ENCODE measurements at places on chromosomes 12 and 14. TPM values are rescaled to one million over a fixed set of nuclear protein-coding genes. Genes with fewer than 3 reads are reported as not detected.
A peak's percentile ranks its signal among the peaks of the same experiment; 100 is the strongest.

SIX4 gene
- 0.93 TPM for total RNA-seq

SOAT2 gene
- total RNA-seq = 0.92 TPM

PRH2 gene
- total RNA-seq = 0.23 TPM

JPH4 gene
- 0.08 TPM for total RNA-seq

ADGRD1 gene
- 7.1 TPM for total RNA-seq

CAPZA3 gene
- 0.75 TPM for total RNA-seq

PTPRR gene
- not detected for total RNA-seq

DNA sequence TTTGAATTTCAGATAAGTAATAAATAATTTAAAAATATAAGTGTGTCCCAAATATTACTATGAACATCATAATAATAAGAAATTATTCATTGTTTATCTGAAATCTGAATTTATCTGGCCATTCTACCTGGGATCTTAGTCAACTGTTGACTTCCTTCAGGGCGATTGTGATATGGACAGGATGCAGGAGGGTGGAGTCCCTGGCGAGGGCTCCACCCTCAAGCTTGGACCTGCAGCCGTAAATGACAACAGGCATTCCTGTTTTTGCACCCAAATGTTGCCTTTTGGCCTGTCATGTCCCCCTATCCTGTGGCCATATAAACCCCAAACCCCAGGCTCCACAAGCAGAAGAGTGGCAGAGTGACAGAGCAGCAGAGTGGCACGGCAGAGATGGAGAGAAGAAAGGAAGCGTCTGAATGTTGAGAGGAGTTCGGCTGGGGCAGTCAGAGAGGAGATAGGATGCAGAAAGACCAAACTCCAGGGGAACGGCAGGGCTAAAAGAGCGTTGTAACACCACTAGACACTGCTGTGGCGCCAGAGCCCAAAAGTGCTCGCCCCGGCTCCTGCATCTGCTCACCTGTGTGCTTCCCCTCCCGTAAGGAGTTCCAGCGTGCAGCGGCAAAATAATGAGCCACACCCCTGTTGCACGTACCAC is 39.4 kb upstream of the FUT8 start:
- DNase-seq = no peak

DNA sequence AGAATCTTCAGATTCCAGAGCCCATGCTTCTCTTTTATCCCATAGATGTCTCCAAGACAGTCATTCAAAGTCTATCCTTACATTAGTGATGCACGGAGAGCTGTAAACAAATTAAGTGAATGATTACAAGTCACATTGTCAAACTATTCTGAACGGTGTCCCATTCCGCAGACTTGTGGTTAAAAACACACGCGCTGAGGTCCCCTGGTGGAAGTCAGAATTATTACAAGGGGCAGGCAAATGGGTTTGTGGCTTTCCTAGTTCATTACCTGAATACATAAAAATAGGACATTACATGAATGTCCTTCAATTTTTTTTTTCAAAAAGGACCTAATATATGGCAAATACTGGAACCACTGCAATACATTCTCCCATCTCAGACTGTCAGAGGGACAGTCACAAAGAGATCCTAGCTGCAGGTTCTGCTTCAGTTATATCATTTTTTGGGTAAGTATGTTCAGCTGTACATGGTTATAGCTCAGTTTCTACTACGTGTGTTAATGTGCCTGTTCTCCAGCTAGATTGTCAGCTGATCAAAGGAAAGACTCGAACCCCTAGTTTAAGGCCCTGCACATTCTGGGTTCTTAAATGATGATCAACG is 53.1 kb upstream of the STON2 start:
- peak; percentile 68 for DNase-seq

GRCh38 chr14:61525293-61526011 is 169.9 kb upstream of the HIF1A start:
- DNase-seq = no peak

DNA sequence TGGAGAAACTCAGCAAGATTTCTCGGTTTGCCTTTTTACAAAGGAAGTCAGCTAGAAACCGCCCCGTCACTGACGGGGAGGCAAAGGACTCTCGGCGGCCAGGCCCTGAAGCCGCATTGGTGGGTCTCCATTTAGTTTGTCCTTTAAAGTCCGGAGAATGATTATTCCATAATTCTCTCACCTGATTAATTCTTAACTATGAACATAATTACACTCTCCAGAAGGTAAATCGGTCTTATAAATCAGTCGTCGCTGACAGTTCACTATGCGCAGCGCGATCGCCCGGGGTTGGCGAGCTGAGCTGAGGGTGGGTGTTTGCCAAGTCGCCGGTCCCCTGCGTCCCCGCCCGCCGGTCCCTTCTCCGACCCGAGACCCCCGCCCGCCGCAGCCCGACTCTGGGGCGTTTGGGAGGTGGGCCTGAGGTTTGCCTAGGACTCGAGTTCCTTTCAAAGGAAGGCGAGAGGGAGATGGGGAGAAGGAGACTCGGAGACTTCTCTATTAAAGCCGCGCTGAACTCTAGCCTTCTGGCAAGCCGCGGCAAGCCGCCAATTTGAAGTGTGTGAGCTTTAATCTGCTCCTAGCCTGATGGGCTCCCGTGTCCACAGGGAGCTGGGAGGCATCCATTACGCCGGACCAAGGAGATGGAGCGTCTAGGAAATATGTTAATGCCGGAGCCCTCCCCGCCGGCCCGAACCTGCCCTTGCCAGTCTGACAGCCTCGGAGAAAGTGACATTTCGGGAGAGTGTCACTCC is 392.9 kb downstream of the NOVA1 start:
- DNase-seq = no peak

DNA sequence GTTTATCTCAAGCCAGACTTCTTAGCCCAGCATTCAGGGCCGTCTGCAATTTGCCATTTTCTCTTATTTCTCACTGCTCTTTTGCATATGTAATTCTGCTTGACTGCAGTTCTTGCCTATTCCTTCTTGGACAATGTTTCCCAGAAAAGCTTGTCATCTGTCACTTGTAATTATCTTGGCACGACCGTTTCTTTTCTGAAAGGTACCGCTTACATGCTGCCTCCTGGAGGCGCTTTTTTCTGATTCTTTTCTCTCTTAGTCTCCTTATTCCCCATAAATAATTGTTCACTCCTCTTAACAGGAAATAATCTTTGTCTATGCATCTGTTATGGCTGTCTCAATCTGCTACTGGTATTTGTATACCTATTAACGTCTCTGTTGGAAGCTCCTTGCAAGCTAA is 1.2 kb upstream of the ALDH1L2 start:
- DNase-seq = no peak

DNA sequence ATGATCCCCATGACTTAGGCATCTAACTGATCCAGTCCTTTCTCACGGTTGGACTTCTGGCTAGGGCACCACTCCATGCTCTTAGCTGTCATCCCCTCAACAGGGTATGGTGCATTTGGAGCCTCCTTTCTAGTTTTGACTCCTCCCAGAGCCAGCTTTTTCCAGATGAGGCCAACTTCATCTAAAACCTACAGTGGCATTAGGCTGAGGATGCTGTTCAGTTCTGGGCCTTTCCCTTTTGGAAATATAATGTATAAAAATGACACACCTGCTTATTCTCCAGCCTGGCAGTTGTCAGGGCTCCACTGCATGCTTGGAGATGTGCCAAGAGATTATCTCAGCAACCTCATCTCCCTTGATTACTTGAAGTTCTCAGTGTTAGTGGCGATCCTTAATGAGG is 239.7 kb downstream of the EMP1 start:
- no peak for DNase-seq

GRCh38 chr12:44511289-44511688 is 364.8 kb downstream of the NELL2 start:
- no peak for DNase-seq

GRCh38 chr14:76754586-76754985 is 6.7 kb upstream of the VASH1 start:
- DNase-seq = peak; percentile 21

DNA sequence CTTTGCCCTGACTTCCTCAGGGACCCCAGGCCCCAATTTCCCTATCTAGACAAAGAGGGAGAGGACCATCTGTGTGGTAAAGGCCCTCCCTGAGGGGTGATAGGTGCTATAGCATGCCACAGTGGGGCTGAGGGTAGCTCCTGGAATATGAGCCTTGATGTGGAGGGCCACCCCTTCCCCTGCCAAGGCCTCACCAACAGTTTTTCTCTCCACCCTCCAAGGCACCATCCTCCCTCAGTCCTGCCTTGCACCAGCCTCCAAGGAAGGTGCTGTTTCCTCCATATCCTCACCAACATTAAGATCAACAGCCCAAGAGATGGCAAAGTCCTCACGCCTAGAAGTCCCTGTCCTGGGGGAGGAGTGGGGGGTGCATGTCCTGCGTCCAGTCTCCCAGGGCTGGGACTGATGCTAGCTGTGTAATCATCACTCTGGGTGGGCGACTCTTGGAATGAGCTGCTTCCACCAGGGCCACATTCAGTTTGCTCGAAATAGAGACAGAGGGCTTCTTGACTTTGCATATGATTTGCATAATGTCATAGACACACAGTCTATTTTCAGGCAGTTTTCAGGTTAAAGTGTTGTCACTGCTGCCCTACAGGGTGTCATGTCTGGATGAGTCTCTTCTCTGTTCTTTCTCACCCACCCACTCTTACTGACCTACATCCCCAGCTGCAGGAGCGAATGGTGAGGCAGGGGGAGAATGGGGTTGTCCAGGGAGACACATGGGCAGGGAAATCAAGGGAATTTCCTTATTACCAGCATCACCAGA is 17.4 kb downstream of the ACVRL1 start:
- no peak for DNase-seq

DNA sequence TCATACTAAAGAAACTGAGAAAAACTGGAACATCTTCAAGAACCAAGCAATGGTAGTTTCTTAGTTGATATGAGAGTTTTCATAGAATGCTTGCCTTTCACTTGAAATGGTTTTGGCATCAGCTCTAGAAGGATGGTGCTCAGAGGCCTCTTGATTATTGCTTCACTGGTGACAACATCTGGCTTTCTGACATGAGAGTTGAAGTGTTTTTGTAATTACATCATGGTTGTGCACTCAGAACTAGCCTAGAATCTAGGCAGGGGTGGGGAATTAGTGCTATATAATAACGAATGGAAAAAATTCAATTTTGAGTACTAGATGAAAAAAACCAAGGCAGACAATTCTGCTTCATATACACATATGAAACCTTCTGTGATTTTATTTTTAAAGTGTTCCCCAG is 172.8 kb upstream of the LMNTD1 start:
- DNase-seq = no peak

DNA sequence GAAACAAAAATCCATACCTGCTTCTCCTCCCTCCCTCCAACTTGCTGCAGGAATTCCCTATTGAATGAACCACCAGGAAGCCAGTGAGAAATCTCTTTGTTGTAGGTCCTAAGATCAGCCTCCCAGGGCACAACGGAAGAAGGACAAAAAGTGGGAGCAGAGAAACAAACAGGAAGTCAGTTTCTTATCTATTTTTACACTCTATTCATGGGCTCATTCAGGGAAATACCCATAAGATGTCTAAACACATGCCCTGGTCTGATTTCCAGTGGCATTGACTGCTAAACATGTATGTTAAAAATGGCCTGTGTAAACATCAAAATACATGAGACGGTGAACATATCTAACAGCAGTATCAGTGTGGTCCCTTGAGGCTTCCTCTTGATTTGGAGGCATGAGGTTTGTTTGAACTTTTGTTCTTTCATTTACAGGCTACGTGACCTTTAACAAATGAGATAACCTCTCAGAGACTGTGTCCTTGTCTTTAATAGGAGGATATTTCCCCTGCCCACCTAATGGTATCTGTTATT is 18.8 kb downstream of the GPR65 start:
- DNase-seq = no peak

- no peak for DNase-seq
Observed at GRCh38 chr14:54769951-54770863, 132.4 kb downstream of the GCH1 start.

GRCh38 chr14:36454599-36455240 is 65.3 kb downstream of the NKX2-1 start:
- DNase-seq = no peak

- no peak for DNase-seq
Observed at GRCh38 chr14:64801800-64802199, 77.9 kb downstream of the SPTB start.

- no peak for DNase-seq
Observed at GRCh38 chr12:49026101-49026500, 7.5 kb upstream of the PRKAG1 start.

- no peak for DNase-seq
Observed at GRCh38 chr12:92075425-92075914, 70.2 kb downstream of the BTG1 start.

DNA sequence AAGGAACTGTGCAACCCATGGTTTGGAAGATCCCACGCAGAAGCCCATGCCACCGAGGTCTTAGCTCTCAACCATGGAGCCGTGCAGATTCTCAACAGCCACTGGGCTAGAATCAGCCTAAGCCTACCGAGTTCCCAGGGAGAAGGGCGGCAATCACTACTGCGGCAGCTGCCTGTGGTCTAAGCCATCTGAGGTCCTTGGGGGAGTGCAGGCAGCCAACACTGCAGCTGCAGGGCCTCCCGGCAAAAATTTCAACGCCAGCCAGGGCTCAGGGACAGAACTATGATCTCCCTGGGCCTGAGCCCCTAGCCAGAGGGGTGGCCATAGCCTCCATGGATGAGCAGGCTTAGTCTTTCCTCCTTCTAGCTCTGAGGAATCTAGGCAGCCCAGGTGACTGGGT is 156.8 kb upstream of the CLEC14A start:
- no peak for DNase-seq

- no peak for DNase-seq
Observed at GRCh38 chr12:102501773-102502172, 21.4 kb upstream of the IGF1 start.

GRCh38 chr14:41349289-41349910 is 257.3 kb upstream of the LRFN5 start:
- no peak for DNase-seq

DNA sequence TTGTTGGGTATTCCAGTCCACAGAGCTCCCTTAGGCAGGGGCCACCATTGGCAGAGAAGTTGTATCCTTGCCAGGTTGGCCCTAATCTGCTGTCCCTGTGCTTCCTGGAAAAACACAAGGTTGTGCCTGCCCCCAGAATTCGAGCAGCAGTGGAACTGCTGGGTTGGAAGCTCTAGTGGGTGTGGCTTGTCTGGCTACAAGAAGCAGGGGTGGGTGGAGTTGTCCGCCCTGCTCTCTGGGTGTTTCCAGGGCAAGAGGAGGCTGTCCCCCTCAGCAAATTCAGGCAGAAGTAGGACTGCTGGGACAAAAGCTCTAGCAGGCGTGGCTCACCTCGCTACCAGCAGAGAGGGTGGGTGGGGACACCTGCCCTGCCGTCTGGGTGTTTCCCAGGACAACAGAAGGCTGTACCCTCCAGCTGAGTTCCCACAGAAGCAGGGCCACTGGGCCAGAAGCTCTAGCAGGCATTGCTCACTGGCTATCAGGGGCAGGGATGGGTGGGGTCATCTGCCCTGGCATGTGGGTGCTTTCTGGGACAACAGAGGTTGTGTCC is 72.8 kb upstream of the NPAS3 start:
- no peak for DNase-seq

DNA sequence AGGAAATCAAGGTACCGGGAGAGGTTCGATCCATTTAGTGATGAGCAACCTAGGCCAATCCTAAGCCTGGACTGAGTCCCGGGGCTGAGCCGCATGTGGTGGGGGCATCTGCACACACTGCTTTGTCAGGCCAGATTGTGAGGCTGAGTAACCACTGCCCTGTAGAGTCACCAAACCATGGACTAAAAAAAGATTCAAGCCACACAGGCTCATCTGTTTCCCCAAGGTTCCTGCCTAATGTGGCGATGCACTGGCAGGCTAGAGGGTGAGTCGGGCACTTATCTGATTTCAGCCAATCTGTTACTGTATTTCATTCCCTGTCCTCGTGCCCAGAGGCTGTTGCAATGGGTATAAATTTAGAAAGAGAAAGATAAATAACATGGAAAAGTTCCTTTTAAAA is 140.8 kb downstream of the TTC7B start:
- DNase-seq = no peak

GRCh38 chr12:109727746-109728726 is 14.4 kb downstream of the FAM222A start:
- no peak for DNase-seq

GRCh38 chr12:34342048-34342447 is 319.8 kb downstream of the ALG10 start:
- no peak for DNase-seq

All from liver (tissue), 10 donors.